ENCODE measurements at places on chromosomes 6 and 20.

DNA sequence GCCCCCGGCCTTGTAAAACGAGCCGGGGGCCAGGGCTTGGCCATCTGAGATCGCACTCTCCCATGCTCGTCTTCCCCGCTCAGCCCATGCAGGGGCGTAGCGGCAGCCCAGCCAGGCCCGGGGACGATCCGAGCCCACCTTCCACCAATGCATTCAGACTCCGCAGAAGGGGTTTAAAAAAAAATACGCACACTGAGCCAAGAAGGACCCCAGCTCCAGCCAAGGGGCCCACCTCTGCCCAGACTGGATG lies 320 bp downstream of the GSTA4 start:
- peak; percentile 4 for DNase-seq

DNA sequence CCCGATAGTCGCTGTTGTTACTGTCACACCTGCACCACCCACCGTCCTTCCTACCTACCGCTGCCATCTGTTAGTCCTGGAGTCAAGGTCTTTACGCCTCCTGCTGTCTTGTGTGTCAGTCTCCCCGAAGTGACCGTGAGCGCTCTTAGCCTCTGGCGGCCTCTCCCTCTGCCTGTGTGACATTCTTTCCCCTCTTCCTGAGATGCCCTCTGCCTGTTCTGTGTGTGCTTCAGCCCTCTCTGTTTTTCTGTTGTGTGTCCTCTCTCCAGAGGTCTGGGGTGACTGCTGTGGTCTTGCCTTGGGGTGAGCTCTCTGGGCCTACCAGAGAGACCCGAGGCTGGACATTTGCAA lies 54.9 kb downstream of the TCP11 start:
- no peak for DNase-seq

DNA sequence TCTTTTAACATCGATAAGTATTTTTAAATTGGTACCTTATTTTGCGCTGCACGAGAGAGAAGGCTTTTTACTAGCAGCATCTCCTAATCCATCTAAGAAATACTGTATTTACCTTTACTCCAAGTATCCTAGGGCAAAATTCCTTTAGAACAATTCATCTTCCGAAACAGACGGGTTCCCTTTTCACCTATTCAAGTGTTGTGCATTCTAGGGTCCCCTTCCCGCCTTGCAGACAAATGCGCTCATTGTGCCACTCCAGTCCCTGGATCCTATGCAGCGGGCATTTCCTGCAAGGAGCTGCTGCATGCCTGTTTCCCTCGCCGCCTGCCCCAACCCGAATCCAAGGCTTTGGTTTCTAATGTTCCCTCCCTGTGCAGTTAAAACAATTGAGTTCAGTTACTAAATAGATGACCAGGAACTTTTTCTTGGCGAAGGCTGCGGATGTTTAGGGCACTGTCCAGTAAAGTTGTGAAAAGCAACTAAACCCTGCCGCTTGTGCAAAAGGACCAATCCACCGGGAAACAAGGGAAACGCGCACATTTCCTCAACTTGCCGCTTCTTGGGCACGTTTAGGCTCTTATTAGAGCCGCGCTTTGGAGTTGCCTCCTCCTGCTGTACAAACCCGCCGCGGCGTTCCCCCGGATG lies 556 bp upstream of the SCAF8 start:
- no peak for DNase-seq

- no peak for DNase-seq
Observed at GRCh38 chr6:13923527-13924145, 1.1 kb upstream of the RNF182 start.

- DNase-seq: peak; percentile 40
Observed at GRCh38 chr6:159107451-159108260, 61.5 kb upstream of the FNDC1 start.

DNA sequence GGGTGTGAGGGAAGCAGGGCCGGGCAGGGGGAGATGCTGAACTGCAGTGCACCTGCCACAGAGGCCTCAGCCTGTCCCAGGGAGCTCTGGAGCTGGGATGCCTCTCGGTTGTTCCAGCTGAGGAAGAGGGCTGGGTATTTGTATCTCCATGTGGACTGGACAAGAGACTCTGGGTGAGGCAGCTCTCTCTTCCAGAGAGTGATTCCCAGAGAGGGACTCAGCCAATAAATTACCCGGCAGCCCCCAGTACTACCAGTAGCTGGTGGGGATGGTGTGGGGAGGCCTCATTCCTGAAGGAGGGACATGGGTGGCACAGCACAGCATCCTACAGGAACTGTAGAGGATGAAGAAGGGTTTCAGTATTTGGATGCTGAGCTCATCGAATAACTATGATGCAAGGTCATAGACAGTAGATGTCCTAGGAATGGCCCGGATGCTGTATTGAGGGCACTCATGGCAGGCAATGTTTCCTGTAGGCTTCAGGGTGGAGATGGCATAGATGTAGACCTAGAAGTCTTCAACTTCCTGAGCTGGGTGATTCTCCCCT lies 1.4 kb downstream of the FGD2 start:
- DNase-seq: no peak

DNA sequence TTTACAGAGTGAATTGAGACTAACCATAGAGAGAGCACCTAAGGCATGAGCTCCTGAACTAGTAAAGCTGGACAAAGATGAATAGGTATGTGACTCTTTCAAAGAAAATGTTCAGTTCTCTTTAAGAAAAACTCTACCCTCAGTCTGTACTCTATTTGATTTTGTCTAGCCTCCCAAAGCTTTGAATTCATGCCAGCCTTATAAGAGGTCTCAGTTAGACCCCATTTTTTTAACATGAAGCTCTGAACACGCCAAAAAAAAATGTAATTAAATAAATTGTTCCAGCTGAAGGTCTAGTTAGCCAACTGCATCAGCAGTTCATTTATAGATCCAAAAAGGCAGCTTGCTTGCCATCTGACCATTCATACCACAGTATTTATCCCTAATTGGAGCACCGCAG lies 71.6 kb downstream of the COL9A1 start:
- no peak for DNase-seq

- no peak for DNase-seq
Observed at GRCh38 chr6:52543262-52543661, 33.6 kb downstream of the TRAM2 start.

GRCh38 chr20:23226612-23227265 lies 123.9 kb upstream of the NXT1 start:
- DNase-seq: no peak

- DNase-seq: no peak
Observed at GRCh38 chr6:132122871-132123270, 171.7 kb upstream of the CCN2 start.

- DNase-seq: no peak
Observed at GRCh38 chr6:161496941-161497340, 223.1 kb upstream of the AGPAT4 start.

DNA sequence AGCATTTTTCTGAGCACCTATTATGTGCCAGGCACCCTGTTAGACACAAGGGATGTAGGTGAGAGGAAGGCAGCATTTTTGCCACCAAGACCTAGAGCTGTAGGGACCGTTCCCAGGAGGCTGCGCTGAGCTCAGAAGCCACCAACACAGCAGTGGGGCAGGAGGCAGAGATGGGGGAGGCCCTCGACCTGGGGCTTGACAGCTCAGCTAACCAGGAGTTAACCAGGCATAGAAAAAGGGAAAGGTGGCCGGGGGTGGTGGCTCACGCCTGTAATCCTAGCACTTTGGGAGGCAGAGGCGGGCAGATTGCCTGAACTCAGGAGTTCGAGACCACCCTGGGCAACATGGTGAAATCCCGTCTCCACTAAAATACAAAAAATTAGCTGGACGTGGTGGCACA lies 29.5 kb downstream of the KIF25 start:
- DNase-seq: no peak

- no peak for DNase-seq
Observed at GRCh38 chr6:2695454-2696095, 55.1 kb downstream of the MYLK4 start.

GRCh38 chr6:36023996-36024795 lies at the start of gene SLC26A8:
Gene SLC26A8, minus strand, starts transcription at chr6:36024641. Its CDS starts 4,934 bp downstream, at chr6:36019707.
- no peak for DNase-seq

GRCh38 chr6:10759312-10759839 lies 11.8 kb downstream of the TMEM14B start:
- DNase-seq: no peak

DNA sequence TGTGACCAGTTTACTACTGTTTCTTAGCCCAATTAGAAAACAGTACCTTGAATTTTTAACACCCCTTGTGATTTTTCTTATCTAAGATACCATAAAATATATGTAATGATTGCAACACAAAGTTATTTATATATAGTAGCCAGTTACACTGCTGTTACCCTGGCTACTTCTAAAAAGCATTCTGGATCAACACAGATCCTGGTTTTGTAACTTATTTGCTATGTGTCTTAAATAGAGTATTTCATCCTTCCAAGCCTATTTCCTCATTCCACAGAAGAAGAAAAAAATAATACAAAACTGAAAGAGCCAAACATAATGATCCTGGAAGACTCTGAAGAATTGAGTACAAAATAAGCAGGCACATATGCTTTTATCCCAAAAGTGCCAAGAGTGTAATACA lies 19.0 kb upstream of the GSTA4 start:
- no peak for DNase-seq

GRCh38 chr6:29626948-29627754 lies 5.8 kb downstream of the GABBR1 start:
- DNase-seq: no peak

GRCh38 chr6:29483735-29484134 lies 4.0 kb downstream of the MAS1L start:
- no peak for DNase-seq

DNA sequence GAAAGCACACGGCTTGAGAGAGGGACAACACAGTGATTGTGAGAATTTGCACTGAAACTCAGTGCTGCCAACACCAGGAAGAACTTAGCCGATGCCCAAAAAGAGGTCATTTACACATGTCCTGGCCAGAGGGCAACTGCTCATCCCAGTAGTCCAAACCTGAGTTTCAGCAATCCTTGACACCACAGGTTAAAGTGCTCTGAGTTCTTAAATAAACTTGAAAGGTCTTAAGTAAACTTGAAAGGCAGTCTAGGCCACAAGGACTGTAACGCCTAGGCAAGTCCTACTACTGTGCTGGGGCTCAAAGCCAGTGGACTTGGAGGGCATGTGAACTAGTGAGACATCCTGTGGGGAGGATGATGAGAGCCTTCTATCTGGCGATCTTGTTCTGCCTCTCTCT lies 14.1 kb downstream of the SNX14 start:
- DNase-seq: no peak

GRCh38 chr20:5807431-5807830 lies 57.2 kb downstream of the SHLD1 start:
- no peak for DNase-seq

GRCh38 chr20:33567949-33568348 lies 78.1 kb downstream of the CBFA2T2 start:
- no peak for DNase-seq

- DNase-seq: no peak
Observed at GRCh38 chr6:109853426-109853825, 124.7 kb upstream of the GPR6 start.

GRCh38 chr6:155472886-155473285 lies 17.2 kb upstream of the NOX3 start:
- DNase-seq: no peak

DNA sequence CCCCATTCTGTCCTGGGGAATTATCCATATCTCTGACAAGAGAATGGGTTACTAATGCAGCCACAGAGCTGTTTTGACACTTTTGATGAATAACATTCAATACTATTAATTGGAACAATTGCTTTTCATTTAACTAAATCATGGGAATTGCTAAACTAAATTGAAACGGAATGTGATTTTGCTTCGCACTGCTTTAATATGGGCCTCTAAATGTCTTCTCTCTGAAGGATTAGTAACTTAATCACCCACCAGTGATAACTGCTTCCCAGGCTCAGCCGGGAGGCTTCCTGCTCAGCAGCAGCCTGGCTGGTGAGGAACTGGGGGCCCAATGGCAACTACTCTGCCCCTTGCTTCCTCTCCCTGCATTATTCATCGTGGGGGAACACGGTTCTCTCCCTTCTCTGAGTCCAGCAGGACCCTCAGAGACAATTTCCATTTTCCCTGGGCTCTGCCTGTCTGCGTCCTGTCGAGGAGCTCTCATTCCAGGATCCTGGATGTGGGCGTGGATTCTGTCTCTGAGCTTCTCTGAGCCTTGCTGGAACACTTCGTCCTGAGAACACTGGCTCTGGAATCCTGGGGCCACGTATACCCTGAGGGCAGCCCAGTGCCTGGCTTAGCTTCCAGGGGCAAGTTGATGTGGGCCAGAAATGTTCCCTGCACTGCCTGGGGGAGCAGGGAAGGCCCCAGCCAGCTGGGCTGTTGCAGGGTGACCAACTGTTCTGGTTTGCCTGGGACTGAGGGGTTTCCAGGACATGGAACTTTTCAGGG lies 308.9 kb downstream of the DHX35 start:
- DNase-seq: no peak

DNA sequence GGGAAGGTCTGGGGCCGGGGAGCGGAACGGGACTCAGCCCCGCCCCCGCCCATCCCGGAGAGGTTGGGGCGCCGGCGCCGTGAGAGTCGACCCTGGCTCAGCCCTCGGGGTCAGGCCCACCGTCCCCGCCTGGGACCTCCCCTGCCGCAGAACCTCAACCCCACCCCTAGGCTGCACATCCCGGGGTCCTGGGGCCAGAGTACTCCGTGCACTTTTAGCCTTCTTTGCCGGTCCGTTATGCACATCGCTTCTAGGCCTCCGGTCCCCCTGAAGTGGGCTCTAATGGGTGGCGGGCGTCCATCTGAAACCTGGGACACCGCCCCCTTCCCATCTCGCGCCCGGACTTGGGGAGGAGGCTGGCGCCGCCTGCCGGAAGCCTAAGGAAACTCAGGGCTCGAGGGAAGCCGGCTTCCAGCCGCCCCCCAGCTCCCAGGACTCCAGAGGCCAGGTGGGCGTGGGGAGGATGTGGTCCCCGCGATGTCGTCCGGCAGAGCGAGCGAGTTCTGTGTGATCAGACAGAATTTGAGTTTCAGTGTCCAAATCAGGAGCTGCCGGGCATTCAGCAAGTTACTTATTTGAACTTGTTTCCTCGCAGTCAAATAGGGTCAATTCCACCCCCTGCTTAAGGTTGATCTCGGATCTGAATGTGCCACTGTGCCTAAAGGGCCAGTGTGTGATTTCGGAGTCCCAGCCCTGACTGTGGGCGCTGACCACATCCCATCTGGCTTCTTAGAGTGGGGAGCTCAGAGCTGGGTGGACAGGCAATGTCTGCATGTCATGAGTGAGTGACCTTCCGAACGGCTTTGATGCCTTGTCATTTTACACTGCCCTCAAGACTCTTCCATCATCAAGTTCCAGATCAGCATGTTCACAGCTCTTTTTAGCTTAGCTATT lies 47.6 kb downstream of the CPXM1 start:
- no peak for DNase-seq
